ENCODE measurements at places on chromosomes 7 and 10.

GRCh38 chr10:51501396-51501795 is 198.0 kb downstream of the CSTF2T start:
- DNase-seq: no peak

DNA sequence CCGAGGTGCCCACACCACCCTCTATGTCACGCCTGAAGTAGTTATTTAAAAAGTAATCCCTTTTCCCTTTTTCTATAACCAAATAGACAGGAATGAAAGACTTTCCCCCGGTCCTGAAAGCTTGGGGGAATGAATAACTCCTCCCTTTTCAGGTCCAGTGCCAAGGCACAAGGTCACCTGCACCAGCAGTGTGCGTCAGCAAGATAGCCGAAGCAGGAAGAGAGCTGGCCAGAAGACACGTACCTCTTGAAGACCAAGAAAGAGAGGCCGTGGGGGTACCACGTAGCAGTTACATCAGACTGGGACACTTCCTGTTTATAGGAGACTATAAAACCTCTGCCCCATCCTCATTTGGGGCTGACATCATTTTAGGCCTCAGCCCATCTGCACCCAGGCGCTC is 10.7 kb upstream of the AKR1B1 start:
- no peak for DNase-seq

DNA sequence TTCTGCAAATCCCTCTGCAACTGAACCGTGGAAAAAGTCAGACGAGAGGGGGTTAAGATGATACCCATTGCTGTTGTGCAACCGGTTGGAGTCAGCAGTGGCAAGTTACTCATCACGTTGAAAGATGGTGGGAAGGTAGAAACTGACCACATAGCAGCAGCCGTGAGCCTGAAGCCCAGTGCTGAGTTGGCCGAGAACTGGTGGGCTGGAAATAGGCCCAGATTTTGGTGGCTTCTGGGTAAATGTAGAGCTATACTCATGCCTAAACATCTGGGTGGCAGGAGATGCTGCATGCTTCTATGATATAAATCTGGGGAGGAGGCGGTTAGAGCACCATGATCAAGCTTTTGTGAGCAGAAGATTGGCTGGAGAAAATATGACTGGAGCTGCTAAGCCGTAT is 78.6 kb downstream of the ARL5B start:
- no peak for DNase-seq

DNA sequence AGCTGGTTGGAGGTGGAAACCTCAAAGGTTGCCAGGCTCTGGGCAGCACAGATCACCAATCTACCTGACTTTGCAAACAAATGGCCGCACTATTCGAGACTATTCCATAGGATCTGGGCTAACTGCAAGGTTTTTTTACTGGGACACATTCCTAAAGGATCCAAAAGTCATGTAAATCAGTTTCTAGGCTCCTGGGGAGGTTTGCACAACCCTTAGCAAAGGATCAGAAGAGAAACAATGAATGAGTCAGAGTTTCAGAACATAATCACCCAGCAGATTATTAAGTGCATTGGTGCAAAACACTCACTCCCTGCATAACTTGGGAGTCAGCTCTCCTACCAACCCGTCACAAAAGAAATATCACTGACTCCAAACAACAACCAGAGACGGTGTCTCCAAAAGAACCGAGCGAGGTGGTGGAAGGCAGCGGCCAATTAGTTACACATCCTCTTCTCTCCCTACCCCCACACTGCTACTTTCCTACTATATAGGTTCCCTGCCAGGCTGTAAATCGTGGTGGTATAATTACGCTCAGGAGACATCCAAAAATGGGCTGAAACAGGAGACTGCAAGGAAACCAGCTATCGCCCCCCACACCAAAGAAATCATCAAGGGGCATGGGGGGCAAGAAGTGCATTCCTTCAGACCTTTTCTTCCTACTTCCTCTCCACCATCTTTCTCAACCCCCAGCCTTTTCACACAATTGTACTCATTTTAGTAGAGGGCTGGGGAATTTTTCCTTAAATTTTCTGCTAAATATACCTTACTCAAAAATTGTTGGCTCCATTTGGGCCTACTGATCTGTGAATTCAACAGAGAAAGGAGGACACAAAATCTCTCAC is 3.2 kb downstream of the UBE2H start:
- no peak for DNase-seq

- peak; percentile 83 for DNase-seq
These were observed at the start of gene CDHR1 for GRCh38 chr10:84194424-84195043. Gene CDHR1 (plus strand): TSS chr10:84194537. CDS start chr10:84194761, 224 bp downstream.

DNA sequence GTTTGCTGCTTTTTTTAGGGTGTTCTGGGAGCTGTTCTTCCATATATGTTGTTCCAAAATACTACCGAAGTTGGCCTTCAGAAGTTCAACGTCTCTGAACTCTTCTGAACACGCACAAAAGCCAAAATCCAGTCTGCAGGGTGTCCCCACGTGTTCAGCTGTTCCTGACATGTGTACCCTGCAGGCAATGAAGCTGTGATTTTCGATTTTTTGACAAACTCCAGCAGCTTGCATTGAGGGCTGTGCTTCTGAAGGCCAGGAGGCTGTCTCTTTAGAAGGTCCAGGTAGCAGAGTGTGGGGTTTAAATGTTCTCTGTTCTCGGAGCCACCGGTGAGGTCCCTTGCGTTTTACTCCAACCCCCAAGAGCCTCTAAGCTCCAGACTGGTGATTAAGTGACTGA is 145.0 kb downstream of the PRPF18 start:
- DNase-seq: no peak

GRCh38 chr10:4154191-4154715 is 369.2 kb upstream of the KLF6 start:
- no peak for DNase-seq
